ENCODE measurements at places on chromosomes 5 and 9.

- no peak for DNase-seq
Observed at GRCh38 chr9:70406434-70406862, 8.0 kb downstream of the KLF9 start.

- DNase-seq = no peak
Observed at GRCh38 chr9:37760416-37761161, 7.0 kb downstream of the TRMT10B start.

DNA sequence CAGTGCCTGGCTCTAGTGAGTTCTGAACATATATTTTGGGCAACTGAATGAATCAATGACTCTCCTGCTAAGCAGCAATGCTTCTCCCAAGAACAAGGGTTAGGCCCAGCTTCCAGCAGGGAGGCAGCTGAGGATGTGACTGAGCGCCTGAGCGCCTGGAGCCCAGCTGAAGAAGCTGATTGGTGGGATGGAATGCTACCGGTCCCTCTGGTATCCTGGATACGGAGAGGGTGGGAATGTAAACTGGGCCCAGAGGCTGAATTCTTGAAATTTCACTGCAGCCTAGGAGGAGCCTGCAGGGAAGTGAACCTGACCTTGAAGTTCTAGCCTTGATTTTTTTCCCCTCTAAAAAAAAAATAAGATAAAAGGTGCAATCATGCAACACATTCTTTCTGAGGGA is 43.2 kb downstream of the WWC1 start:
- peak; percentile 48 for DNase-seq

DNA sequence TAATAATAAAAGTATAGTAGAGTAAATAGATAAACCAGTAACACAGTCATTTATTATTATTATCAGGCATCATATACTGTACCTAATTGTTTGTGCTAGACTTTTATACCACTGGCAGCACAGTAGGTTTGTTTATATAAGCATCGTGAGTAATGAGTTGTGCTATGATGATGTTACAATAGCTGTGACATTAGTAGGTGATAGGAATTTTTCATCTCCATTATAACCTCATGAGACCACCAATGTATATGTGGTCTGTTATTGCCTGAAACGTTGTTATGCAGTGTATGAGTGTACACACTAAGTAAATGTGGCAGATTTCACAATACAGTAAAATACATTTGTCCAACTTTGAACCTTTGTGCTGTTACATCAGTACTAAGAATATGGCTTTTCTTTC is 72.7 kb upstream of the SPATA31D4 start:
- no peak for DNase-seq

DNA sequence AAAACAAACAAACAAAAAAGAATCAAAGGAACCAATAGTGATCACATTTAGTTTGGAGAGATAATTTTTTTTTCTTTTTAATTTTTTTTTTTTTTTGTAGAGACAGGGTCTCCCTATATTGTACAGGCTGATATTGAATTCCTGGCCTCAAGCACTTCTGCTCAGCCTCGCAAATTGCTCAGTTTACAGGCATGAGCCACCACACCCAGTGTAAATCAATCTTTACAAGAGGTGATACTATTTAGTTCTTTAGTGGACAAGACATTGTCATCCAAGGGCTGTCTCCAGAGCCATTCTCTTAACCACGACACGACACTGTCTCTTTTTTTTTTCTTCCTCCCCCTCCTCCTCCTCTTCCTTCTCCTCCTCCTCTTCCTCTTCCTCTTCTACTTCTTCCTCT is 29.6 kb downstream of the ERAP2 start:
- no peak for DNase-seq

DNA sequence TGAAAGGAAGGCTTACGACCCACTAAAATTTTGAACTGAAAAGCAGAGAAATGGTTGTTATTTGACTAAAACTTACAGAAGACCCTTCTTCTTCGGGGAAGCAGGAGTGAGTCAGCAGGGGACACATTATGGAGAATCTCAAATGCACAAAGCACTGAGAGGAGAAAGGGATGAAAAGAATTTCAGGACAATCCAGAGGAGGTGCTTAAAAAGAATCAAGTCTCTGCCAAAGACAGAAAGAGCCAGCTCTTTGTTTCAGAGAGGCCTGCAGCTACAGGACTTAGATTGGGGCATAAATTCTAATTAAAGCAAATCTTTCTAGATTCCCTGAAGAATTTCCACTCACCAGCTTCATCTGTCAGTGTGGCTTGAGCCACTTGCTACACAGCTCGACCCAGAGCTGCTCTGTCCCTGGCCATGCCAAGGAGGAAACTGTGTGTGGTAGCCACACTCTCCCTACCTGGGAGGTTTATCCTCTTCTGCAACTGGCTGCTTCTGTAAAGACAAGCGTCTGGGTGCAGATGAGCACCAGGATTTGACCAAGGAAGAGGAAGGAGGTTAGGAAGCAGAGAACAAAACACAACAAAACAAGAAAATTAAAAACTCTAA is 89.9 kb downstream of the SEMA5A start:
- DNase-seq = no peak

GRCh38 chr9:95213117-95213516 is 104.4 kb downstream of the FANCC start:
- DNase-seq = no peak

- DNase-seq = no peak
Observed at GRCh38 chr9:135095470-135096407, 8.3 kb downstream of the OLFM1 start.

- DNase-seq = peak; percentile 16
Observed at GRCh38 chr5:128538250-128539037, 399 bp upstream of the FBN2 start.

DNA sequence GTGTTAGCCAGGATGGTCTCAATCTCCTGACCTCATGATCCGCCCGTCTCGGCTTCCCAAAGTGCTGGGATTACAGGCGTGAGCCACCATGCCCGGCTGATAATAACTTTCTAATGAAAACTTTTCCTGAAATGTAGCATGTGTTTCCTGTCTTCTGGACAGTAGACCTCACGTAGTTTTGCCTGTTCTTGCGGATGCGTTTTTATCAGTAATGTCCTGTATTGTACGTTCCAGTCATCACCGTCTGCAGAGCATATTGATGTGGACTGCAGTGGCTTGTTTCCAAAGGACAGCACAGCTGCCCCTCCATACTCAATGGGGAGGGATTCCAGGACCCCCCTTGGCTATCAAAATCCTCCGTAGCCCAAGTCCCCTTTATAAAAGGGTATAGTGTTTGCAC is 12.8 kb downstream of the EXOC3 start:
- no peak for DNase-seq

- no peak for DNase-seq
Observed at GRCh38 chr9:115367321-115367720, 249.4 kb upstream of the TNC start.

GRCh38 chr5:96785326-96786109 is 22.2 kb downstream of the ERAP1 start:
- DNase-seq = no peak

DNA sequence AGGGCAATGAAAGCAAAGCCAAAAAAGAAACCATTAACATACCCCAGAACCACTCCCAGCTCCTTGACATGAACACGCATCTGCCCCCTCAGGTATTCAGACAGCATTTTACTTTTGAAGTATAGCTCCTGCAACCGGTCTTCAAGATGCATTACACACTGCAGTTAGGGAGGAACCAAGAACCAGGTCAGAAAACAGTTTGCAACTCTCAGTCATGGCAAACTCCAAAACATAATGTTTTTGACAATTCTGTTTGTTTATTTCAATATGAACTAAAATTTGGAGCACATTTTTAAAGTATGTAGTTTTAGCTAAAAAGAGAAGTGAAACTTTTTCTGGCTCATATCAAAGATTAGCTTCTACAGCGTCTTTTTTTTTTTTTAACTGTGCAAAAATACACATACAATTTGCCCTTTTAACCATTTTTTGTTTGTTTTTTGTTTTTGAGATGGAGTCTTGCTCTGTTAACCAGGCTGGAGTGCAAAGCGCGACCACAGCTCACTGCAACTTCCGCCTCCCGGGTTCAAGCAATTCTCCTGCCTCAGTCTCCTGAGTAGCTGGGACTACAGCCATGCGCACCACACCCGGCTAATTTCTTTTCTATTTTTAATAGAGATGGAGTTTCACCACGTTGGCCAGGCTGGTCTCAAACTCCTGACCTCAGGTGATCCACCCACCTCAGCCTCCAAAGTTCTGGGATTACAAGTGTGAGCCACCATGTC is 12.2 kb upstream of the RAPGEF6 start:
- no peak for DNase-seq

DNA sequence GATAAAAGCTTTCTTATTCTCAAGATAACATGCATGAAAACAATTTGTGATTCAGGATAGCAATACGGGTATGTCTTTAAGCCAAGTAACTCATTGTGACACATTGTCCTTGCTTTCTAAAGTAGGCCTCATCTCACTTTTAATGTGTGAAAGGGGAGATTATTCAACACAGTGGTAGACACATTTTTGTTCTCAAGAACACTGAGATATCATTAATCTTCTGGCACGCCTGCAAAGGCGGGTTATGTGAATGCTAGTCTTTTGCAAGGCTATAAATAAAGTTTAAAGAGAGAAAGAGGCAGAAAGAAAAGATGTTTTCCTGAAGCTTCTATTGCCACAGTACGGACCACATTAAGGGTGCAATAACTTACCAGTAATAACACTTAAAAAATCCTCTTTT is 181.8 kb upstream of the MEF2C start:
- DNase-seq = no peak

DNA sequence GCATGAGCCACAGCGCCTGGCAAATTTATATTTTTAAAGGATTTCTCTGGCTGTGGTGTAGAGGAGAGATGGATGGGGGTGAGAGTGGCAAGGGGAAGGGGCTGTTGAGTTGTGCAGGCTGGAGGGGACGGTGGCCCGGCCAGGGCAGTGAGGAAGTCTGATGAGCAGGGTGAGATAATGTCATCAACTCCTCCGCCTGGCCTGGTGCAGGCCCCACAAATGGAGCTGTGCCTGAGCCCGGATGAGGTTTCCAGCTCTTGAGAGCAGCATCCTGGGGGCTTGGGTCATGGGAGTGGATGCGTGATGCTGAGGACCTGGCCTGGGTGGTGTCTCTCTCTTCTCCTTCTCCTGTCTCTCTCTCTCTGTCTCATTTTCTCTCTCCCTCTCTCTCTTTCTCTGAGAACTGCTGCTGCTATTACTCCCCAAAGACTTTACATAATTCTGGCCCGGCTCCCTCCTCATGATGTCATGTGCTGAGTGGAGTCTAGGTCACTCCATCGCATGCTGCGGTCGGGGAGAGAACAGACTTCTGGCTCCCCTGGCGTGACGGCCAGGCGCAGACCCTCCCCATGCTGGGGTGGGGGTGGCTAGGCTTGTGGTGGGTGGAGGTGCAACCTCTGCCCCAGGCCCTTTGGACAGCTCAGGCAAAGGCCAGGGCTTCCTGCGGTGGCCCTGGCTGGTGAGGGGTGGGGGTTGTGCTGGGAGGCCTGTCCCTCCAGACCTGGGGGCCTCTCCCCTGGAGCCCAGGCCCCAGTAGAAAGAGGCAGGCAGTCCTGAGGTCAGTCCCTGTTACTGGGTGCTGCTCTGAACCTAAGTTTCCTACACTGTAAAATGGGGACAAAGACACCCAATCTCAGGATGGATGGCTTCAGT is 26.4 kb downstream of the FGF18 start:
- DNase-seq = no peak

DNA sequence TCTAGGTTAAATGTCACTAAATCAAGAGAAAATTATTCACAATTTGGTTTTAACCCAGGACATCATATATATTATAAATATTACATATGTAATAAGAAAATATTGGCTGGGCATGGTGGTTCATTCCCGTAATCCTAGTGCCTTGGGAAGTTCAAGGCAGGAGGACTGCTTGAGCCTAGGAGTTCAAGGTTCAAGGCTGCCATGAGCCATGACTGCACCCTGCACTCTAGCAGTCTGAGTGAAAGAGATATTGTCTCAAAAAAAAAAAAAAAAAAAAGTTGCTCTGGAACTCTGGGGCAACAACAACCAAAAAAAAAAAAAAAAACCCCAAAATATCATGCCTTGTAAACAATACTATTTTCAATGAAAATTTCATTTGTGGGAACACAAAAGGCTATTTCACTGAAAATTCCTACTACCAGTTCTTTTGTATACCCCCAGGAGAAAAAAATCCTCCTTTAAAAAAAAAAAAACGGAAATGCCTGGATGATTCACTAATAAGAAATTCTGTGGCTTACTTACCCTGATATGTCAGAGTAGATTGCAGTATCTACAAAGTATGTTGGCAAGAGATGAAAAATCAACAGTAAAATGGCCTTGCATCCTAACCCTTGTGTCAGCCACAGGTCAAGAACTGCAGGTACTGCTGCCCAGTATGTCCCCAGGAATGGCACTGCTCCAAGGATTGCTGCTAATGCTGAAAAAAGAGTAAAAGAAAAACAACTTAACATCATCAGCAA is 22.6 kb upstream of the CTNNAL1 start:
- DNase-seq = peak; percentile 38

- no peak for DNase-seq
Observed at GRCh38 chr9:97980918-97981845, 2.0 kb upstream of the ANP32B start.

Measured in Calu3 (cell line).